ENCODE measurements at places on chromosomes 3 and 15.

- DNase-seq = no peak
Observed at GRCh38 chr15:81011593-81011992, 10.9 kb downstream of the TLNRD1 start.

- no peak for DNase-seq
Observed at GRCh38 chr3:190597291-190597690, 83.4 kb downstream of the IL1RAP start.

- DNase-seq = no peak
Observed at GRCh38 chr15:89828281-89829145, 13.9 kb upstream of the ANPEP start.

GRCh38 chr3:154872074-154872473 lies 208.0 kb upstream of the MME start:
- no peak for DNase-seq

DNA sequence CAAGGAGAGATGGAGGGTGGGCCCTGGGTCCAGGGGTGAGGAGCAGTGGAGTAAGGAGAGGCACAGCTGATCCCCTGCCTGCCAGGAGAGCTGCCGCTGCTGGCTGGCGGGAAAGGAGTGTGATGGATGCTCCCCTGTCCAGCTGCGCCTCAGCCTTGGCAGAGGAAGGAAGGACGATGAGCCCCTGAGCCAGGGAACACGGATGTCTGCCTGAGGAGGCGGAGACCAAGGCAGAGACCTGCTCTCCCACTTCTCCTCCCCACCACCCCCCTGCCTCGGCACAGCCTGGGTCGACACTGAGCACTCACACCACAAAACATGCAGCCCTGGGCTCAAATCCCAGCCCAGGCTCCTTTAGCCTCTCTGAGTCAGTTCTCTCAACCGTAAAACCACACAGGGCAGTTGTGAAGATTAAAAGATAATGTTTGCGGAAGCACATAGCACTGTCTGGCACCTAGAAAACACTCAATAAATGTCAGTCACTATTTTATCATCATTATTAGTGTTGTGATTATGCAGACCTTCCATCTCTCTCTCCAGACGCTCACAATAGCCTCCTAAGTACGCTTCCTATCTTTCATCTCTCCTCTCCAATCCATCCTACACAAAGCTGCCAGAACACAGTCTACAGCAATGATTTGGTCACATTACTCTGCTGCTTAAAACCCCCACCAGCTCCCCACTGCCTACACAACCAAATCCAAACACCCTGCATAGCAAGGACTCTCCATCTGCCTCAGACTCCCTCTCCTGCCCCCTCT lies 52.2 kb downstream of the SEMA5B start:
- DNase-seq = peak; percentile 89

- no peak for DNase-seq
Observed at GRCh38 chr3:34508732-34509131, 710.3 kb downstream of the PDCD6IP start.

GRCh38 chr15:100704281-100705055 lies 102.1 kb downstream of the ASB7 start:
- DNase-seq = no peak

- no peak for DNase-seq
Observed at GRCh38 chr15:64897345-64897985, 14.2 kb upstream of the ANKDD1A start.

DNA sequence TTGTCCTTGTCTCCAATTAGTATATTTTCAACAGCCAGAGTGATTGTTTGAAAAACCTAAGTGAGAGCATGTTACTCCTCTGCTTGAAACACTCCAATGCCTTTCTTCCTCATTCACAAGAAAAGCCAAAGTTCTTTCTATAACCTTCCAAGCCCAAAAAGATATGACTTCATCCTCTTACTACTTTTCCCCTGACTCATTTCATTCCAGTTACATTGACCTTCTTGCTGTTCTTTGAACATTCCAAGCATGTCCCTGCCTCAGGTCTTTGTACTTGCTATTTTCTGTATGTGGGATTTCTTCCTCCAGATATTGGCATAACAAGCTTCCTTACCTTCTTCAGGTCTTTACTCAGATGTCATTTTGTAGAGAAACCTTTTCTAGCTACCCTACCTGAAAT lies 28.3 kb downstream of the EHHADH start:
- DNase-seq = no peak

- peak; percentile 92 for DNase-seq
Observed at GRCh38 chr3:153161714-153162512, at the start of gene RAP2B. Gene RAP2B (plus strand): TSS chr3:153162226. CDS start chr3:153162694, 468 bp downstream.

DNA sequence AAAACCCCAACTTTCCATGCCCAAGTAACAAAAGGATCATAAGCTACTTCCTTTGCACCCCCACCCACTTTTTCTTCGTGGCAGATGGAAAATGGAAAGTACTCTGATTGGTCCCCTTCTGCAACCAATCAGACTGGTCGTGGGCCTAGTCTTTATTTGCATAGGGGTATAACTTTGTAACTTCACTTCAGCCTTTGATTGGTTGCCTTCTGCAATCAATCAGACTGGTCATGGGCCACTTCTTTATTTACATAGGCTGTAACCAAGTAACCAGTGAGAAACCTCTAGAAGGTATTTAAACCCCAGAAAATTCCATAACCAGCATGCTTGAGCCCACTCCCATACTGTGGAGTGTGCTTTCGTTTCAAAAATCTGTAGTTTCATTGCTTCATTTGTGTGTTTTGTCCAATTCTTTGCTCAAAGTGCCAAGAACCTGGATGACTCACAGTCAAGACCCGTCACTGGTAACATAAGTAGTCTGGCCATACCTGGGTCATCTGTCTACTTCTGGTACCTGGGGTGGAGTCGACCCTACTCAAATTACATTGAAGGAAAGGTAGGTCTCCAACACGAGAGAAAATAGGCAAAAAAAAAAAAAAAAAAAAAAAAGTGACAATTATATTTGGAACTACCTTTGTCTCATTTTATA lies 41.9 kb downstream of the CMTM8 start:
- DNase-seq = no peak

GRCh38 chr3:2392981-2393380 lies 294.3 kb downstream of the CNTN4 start:
- DNase-seq = no peak

DNA sequence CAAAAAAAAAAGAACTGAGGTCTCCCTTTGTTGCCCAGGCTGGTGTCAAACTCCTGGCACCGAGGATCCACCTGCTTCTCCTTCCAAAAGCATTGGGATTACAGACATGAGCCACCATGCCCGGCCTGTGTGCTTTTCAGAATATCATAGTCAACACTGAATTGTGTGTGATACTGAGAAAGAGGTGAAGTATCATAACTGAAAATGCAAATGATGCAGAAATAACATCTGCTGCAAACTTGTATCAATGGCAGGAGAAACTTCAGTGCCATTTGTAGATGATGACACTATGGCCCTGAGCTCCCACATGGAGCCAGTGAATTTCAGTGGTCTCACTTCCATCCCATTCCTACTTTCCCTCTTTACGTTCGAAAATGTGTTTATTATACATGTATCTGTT lies 21.9 kb downstream of the IL12A start:
- no peak for DNase-seq

DNA sequence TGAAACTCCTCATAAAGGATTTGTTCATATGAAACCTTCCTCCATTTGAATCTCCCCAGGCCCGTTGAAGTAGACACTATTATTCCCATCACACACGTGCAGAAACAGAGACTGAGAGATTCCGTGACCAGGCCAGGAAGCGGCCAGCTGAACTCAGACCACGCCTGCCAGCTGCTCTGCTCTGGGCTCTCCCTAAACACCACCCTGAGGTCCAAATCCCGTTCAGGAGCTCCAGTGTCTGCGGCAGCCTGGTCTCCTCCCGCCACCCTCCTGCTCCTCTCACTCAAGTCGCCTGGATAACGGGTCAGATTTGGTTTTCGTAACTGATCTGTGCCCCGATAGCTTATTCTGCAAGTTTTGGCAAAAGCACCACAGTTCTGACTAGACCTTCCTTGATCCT lies 53.6 kb upstream of the SNRPA1 start:
- DNase-seq = no peak

- no peak for DNase-seq
Observed at GRCh38 chr15:62561059-62561519, 396.0 kb upstream of the C2CD4B start.

GRCh38 chr3:22585911-22586310 lies 617.2 kb upstream of the UBE2E2 start:
- DNase-seq = no peak

GRCh38 chr3:135632556-135633065 lies 332.9 kb upstream of the PPP2R3A start:
- no peak for DNase-seq

GRCh38 chr15:57708047-57708446 lies 1.5 kb downstream of the POLR2M start:
- no peak for DNase-seq

- DNase-seq = no peak
Observed at GRCh38 chr3:142165194-142165593, 15.8 kb upstream of the TFDP2 start.

GRCh38 chr15:77657634-77658238 lies 25.0 kb upstream of the LINGO1 start:
- DNase-seq = no peak

DNA sequence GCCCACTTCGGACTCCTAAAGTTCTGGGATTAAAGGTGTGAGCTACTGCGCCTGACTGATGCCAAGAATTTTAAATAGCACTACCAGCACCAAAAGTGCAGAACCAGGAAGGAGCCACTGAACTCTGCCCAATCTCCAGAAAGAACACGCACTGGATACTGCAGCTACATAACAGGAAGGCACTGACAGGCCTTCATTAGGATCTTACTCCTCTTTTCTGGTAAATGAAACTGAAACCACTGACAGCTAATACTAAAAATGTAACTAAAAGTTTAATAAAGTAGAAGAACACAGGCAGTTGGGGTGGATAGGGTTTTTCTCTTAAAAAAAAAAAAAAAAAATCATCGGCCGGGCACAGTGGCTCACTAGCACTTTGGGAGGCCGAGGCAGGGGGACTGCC lies 74.1 kb upstream of the CHRM5 start:
- DNase-seq = no peak
